ENCODE measurements at places on chromosomes 1 and 21. TPM values are rescaled to one million over a fixed set of nuclear protein-coding genes. Genes with fewer than 3 reads are reported as not detected.

GRCh38 chr1:75257424-75257823 is 123.2 kb downstream of the LHX8 start:
- DNase-seq, result no peak

The FAM167B gene
- total RNA-seq, result not detected

GRCh38 chr21:18155508-18156193 is 89.0 kb upstream of the CHODL start:
- no peak for DNase-seq

DNA sequence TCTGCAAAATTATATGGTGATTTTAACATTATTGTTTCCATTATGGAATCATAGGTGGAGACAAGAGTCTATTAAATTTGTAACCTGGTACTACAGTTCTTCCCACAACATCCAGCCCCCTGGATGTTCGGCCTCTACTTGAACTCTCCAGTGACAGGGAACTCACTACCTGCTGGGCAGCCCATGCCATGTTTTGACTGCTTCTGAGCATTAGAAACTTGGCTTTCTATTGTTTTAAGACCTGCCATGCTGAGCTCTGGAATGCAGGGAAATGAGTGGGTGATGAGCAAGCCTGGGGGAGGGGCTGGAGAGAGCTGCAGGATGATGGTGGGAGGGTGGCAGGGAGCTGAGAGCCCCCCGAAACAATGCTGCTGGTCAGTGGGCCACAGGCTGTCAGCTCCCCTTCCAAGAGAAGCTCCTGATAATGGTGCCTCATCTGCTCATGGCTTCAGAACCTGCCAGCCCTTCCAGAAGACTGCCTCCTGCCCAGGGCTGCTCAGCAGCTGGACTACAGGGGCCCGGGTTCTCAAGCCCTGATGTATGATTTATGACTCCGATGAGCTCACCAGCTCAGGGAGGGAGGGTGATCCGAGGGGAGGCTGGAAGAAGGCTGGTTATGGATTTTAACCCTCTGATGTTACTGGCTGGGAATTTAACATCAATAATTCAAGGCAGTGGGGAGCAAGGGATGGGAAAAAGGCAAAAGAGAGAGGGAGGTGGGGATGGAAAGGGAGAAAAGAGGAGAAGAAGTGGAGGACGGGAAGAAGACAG is 205.0 kb downstream of the HIVEP3 start:
- no peak for DNase-seq

The ERG gene
- 12.5 TPM for total RNA-seq

The GNB1 gene
- 132 TPM for total RNA-seq

DNA sequence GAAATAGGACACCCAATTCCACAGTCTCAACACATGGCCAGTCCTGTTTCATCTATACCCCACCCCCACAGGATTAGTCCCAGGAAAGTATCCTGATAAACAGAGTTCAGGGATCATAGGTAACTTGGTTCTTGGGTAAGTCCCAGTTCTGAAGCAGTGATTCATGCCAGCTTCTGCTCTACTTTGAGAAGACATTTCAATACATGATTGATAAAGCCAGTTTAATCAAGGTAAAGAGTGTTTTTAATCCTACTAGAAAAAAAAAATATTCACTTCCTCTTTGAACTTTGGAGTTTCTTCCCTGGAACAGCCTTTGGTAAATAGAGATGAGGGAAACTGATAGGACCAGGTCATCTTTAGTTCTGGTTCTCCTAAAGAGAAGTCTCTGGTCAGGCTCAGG is 142.4 kb downstream of the TLR5 start:
- DNase-seq, result no peak

- no peak for DNase-seq
These were observed 26.1 kb upstream of the GJA5 start for GRCh38 chr1:147786536-147786935.

The IFNLR1 gene
- 14.1 TPM for total RNA-seq

The FCRLB gene
- total RNA-seq, result 1.6 TPM

The ICOSLG gene
- 4.2 TPM for total RNA-seq

- DNase-seq, result no peak
These were observed 18.1 kb downstream of the CCDC185 start for GRCh38 chr1:223411309-223411708.

The GPA33 gene
- total RNA-seq, result not detected

GRCh38 chr1:214967865-214968575 is 114.5 kb upstream of the KCNK2 start:
- no peak for DNase-seq

The KRTAP11-1 gene
- total RNA-seq, result 3.2 TPM

DNA sequence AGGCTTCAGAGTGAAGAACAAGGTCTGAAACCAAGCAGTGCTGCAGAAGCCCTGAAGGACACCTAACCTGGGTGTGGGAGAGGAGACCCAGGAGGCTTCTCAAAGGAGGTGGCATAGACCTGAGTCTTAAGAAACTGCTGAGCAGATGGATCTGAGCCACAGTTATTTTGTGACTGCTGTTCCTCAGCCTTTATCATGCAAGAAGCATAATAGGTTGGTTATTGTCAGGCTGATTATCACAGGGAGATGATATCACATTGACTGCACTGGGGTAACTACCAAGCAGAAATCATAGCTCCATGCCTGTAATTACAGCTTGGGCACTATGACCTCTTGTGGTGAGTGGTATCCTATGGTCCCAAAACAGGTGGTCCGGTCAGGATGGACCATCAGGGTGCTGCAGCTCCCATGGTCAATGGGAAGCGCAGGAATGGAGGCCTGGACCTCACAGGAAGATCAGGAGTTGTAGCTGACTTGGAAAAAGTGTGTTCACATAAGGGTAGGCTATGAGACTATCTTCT is 11.5 kb upstream of the ATP2B4 start:
- no peak for DNase-seq

The SMCP gene
- not detected for total RNA-seq

The JAM2 gene
- 5.4 TPM for total RNA-seq

The TENT5C gene
- 2.4 TPM for total RNA-seq

GRCh38 chr1:198121056-198121826 is 35.6 kb upstream of the NEK7 start:
- DNase-seq, result no peak

DNA sequence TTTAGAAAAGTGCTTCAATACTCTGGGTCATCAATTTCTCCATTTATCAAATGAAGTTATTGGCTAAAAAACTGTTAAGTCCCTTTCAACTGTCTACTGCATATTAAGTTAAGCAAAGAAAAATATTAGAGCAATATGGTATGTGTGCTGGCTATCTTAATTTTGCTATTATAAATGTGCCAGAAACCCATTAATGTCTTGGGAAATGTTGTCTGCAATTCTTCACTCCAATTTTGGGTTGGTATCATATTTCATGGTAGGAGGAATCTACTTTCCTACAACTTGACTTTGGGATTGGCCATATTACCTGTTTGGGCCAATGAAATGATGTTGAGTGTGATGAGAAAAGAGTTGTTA is 1063.9 kb downstream of the PLA2G4A start:
- DNase-seq, result no peak

DNA sequence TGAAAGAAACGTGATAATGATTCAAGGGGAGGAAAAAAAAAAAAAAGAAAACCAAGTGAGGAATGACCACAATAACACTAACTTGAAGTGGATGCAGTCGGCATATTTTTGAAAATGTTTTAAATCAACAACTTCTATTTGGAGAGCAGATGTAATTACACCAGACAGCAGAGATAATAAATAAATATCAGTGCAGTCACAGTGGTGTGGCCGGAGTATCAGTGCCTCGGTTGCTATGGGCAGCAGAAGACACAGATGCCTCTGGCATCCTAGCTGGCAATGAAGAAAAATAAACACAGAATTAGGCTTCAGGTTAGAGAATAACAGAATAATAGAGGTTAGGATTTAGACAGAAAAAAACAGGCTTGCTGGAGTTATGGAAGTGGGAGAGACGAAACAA is 888.3 kb downstream of the LTN1 start:
- no peak for DNase-seq

DNA sequence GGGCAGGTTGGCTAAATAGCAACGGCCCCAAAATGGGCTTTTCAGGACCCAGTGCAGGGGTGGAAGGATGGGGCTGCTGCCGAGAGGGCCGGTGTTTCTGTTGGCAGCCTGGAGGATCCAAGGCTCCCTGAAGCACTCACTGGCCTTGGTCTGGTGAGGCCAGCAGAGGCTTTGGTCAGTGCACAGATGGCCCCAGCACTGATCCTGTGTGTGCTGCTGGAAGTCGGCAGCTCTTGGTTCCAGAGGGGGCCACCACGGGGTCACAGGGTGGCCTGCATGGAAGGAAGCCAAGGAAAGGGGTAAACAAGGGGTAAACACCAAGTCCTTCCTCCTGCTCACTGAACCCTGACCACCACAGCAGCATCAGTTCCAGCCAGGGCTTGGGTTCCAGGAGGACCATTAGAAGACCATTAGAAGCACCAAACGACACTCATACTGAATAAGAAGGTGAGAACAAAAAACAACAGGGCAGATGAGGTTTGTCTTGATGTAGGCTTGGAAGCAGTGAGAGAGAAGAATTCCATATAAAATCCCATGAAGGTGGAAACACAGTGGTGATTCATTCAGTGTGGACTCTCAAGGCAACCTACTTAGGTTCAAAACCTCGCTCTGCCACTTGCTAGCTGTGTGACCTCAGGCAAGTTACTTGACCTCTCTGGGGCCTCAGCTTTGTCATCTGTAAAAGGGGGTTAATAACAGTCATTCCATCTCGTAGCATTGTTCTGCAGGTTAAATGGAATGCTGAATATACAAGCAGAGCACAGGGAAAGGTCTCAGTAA is 184.5 kb downstream of the RUNX1 start:
- no peak for DNase-seq

- no peak for DNase-seq
These were observed 32.0 kb downstream of the EGLN1 start for GRCh38 chr1:231390071-231390470.

The LPAR3 gene
- 19.0 TPM for total RNA-seq

- DNase-seq, result peak; percentile 32
These were observed 76.8 kb downstream of the POU2F1 start for GRCh38 chr1:167297222-167298214.

GRCh38 chr21:35923971-35924370 is 136.4 kb downstream of the SETD4 start:
- DNase-seq, result no peak

DNA sequence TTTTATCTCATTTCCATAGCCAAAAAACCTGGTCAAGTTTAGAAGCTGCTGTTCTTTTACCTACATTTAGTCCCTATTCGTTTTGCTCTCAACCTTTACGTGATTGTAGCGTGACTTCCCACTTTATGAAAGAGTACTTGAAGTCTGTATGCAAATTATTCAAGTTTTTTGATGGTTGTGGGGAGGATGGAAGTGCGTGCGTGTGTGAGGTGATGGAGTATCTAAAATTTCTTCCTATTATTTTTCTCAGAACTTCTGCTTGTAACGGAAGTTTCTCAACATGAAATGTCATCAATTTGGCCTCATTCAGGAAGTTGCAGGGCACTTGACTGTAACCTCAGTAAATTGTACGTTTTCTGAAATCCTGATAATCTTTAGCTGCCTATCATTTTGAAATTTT is 64.0 kb downstream of the SAMSN1 start:
- no peak for DNase-seq

- DNase-seq, result no peak
These were observed 1.9 kb upstream of the COL8A2 start for GRCh38 chr1:36126797-36127500.

DNA sequence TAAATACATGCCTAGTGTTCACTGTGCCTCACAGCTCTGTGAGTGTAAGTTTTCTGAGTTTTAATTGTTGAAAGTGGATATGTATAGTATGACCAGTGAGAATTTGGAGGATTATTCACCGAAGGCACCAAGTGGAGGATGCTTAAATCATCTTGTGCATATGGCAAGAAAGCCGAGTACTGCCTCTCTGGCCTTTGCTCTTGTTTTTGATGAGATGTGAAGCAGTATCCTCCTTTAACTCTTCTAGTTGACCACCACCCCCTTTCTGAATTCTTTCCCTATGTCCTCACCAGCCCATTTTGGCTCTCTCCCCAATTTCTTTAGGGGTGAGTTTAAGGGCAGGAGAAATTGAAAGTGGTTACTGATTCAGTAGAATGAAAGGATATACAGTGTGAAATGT is 130.4 kb downstream of the SYT2 start:
- no peak for DNase-seq

DNA sequence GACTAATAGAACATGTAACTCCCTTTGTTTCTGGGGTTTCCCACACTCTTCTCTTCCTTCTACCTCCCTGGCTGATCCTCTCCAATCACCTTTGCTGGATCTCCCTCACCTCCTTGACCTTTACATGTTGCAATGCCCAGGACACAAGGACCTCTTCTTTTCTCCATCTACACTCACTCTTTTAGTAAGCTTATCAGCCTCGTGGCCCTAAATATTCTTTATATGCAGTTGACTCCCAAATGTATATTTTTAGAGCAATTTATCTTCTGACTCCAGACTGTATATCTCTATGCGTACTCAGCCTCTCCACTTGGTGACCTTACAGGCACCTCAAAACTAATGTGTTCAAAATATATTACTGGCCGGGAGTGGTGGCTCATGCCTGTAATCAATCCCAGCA is 18.4 kb upstream of the CLSPN start:
- DNase-seq, result no peak

DNA sequence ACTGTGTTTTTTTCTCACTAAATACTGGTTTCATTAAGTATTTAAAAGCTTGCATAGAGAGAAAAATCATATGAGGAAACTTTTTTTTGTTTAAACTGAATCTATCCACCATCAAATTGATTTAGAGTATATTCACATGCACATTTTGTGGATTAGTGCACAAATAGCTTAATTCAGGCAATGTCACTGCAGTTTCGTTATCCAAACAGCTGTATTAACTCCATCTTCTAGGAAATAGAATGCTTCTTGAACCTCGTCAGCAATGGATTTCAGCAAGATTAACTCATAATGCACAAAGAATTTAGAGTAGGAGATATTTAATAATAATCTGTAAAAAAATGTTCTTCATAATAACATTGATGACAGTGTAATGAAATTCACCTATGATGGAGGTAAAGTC is 37.5 kb downstream of the NEXN start:
- no peak for DNase-seq

DNA sequence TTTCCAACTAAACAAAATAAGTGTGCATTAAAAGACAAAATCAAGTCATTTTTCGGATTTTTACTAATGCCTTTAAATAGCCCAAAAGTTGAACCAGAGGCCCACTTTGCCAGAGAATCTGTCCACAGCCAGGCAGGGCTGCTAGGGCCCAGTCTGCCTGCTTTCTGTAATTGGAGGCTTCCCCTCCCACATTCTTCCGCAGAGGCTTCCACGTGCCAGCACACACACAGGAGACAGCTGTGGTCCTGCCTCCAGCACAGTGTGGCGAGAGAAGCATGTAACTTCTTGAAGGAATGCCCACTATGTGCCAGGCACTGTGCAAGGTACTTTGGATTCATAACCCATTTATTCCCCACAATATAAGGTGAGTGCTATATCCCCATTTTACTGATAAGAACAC is 11.3 kb upstream of the PDZK1IP1 start:
- DNase-seq, result no peak
